Parietal lobe (tissue), 2 donors: ENCODE measurements at places on chromosomes 6 and 20. TPM values are rescaled to one million over a fixed set of nuclear protein-coding genes. Genes with fewer than 3 reads are reported as not detected.

Gene HELZ2
- 7.8 TPM for total RNA-seq

Gene FNDC11
- 4.1 TPM for total RNA-seq

Gene ACSS1
- total RNA-seq: 10.3 TPM

Gene CPXM1
- 8.8 TPM for total RNA-seq

Gene CDKAL1
- 39.4 TPM for total RNA-seq

Gene MOG
- 0.31 TPM for total RNA-seq

Gene PLCB1
- total RNA-seq: 115 TPM

Gene SNX9
- total RNA-seq: 19.4 TPM

Gene SLC32A1
- total RNA-seq: 7.2 TPM

Gene HLA-DQB1
- total RNA-seq: 0.63 TPM

Gene PHACTR2
- 18.8 TPM for total RNA-seq

Gene KHDC1
- 5.6 TPM for total RNA-seq

Gene SLPI
- not detected for total RNA-seq

Gene GJA10
- not detected for total RNA-seq

Gene SLC52A3
- total RNA-seq: not detected

Gene CLPSL1
- not detected for total RNA-seq

Gene BCKDHB
- total RNA-seq: 17.5 TPM

Gene SGK2
- total RNA-seq: 3.1 TPM

Gene BHLHE23
- 0.94 TPM for total RNA-seq

Gene LSM2
- total RNA-seq: 15.3 TPM

Gene PPP1R14C
- 35.1 TPM for total RNA-seq

Gene NMBR
- 6.6 TPM for total RNA-seq

Gene MCCD1
- not detected for total RNA-seq

Gene PAK5
- 67.0 TPM for total RNA-seq

Gene HLA-DOA
- 0.31 TPM for total RNA-seq

Gene SOBP
- 109 TPM for total RNA-seq

Gene ARFRP1
- 27.9 TPM for total RNA-seq

Gene PPP1R16B
- total RNA-seq: 11.6 TPM

Gene GRM1
- 25.0 TPM for total RNA-seq

Gene EEF1A2
- total RNA-seq: 281 TPM

Gene ABHD12
- total RNA-seq: 51.6 TPM

Gene ELOVL2
- total RNA-seq: 45.7 TPM

Gene OR2J3
- not detected for total RNA-seq

Gene EBF4
- 24.1 TPM for total RNA-seq

Gene THBD
- 0.63 TPM for total RNA-seq

Gene MAS1
- total RNA-seq: 0.31 TPM

Gene PTGIS
- 7.5 TPM for total RNA-seq

Gene KCNB1
- total RNA-seq: 14.4 TPM

Gene EPHA7
- 82.6 TPM for total RNA-seq

Gene B3GALT4
- total RNA-seq: 12.8 TPM
